HTR-8/SVneo (cell line): ENCODE measurements at places on chromosomes 7 and 10.

DNA sequence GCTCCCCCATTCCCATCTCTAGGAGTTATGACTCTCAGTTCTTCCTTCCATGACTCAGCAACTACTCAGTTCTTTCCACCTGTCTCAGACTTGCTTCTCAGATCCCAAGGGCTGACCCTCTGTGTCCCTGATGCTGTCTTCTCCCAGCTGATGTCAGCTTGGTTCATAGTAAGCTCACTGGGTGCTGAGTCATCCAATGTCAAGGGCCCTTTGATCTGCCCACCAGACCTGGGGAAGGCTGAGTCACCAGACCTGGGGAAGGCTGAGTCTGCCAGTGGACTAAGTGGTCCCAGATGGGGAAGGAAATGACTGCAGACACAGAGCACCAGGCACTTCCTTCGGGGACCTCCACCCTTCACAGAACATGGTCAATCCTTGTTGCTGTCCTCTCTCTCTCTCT lies 76.1 kb upstream of the ZEB1 start:
- peak; percentile 36 for DNase-seq

DNA sequence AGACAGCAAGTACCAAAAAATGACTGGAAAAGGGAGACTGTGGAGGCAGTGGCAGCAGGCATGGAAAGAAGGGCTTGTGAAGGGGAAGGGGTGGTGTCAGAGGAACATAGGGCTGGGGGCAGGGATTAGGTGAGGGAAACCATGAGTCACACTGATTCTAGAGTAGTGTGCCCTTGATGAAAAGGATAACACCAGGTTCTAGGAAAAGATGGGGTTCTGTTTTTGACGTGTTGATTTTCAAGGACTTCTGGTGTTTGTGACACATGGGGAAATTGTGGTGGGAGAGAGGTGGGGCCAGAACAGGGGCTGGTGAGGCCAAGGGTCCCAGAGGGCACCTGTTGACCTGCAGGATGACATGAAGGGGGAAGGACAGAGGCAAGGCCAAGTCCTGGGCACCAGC lies 57.1 kb downstream of the FIGNL1 start:
- DNase-seq, result no peak

- DNase-seq, result no peak
Observed at GRCh38 chr7:31106303-31107105, 54.4 kb downstream of the ADCYAP1R1 start.

DNA sequence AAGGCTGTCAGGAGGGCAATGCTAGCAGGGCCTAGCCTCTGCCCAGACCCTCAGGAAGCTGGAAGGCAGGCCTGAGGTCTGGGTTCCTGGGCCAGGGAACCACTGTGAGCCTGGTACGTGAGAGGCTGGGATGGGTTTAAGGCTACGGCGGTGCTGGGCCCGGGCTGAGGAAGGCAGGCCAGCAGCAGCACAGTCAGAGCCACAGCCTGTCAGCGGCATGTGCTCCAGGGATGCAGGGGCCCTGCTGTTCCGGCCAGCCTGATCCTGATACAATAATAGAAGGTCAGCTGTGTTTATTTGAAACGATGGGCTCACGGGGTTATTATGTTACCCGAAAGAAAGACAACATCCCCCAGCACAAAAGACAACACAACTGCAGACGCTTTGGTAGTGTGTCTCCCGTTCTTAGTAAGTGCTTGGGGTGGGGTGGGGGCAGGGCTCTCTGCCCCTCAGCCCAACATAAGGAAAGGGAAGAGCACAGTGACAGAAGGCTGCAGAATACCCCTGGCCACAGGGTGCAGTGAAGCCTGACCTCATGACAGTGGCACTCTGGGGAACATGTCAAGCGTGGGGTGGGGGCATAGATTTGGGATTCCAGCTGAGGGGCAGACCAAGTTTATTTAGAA lies 95.0 kb downstream of the COL13A1 start:
- no peak for DNase-seq

DNA sequence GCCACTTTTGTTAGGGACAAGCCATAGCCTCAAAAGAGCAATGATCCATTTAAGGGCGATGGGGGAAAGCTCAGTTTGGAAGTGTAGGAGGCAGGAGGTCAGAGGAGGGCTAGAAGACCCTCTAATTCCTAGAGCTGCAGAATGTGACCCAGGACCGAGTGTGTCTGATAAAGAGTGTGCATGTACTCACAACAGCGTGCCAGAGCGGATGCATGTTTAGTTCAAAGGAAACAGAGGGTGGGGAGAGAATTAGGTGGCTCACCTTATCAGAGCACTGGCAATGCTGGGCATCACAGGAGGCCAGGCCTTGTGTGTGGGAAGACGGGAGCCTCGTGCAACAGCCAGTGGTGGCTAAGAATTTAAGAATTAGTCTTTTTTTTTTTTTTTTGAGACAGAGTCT lies 133.9 kb upstream of the COBL start:
- no peak for DNase-seq

DNA sequence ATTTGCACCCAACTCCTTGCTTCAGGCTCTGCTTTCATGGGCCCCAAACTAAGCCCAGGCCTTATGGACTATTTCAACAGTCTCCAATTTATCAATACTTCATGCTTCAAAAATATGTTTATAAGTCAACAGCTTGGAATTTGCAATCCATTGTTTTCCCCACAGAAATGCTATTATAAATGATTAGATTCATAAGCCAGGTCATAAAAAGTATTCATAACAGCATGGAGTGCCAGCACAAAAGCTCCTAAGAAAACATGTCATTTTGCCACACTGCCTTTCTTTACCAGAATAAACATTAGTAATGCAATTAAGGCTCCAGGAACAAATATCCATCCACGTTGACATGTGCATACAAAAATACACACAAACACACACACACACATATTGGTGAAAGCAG lies 30.1 kb downstream of the OSBPL3 start:
- DNase-seq, result no peak

DNA sequence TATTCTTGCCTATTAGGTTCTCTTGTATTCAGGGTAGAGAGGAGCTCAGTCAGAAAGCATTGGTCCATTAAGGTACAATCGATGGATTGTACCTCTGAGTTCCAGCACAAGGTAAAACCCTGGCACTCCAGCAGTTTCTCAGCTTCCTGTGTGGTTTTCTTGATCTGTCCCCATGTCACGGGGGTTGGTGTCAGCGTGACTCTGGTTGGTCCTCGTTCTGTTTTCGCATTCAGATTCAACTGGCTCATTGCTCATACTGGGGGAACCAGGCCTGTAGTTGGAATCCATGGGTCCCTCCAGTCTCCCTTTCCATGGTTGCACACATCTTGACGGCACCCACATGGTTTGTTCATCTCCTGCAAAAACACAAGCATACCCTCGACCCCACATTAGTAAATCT lies 32.7 kb upstream of the RASGEF1A start:
- no peak for DNase-seq

DNA sequence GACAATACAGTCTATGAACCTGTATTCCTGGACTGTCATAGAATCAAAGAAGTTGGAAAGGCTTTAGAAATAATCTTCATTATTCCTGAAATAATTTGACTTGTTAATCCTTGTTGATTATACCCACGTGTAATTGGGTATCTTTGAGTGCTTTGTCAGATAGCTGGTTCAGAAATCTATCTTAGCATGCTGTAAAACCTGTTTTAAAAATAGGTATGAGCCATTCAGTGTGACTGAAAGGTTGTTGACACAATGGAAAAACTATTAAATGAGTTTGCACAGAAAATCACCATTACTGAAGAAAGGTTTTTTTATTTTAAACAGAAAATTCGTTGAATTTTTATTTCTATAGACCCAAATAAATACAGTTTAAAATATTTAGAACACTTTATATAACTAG lies 38.7 kb downstream of the PHTF2 start:
- no peak for DNase-seq

GRCh38 chr7:137331378-137331777 lies 12.2 kb downstream of the PTN start:
- no peak for DNase-seq

DNA sequence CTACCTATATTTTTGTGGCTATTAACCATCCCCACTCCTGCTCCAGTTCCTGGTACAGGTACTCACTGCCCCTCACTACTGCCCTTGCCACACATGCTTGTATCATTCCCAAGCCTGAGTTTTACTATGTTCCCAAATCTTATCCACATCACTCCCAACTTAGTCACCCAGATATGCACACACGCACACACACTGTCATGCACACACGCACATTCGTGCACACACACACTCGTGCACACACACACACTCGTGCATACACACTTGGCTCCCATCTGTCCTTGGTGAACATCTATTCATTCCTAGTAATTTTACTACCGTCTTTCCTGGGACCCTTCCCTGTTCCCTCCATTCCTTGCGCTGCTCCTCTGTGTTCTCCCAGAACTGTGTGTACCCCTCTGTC lies 287.2 kb upstream of the RNF32 start:
- DNase-seq, result no peak

GRCh38 chr7:37251222-37251621 lies 197.4 kb downstream of the ELMO1 start:
- no peak for DNase-seq

- DNase-seq, result no peak
Observed at GRCh38 chr10:86360657-86361056, 5.9 kb downstream of the GRID1 start.

DNA sequence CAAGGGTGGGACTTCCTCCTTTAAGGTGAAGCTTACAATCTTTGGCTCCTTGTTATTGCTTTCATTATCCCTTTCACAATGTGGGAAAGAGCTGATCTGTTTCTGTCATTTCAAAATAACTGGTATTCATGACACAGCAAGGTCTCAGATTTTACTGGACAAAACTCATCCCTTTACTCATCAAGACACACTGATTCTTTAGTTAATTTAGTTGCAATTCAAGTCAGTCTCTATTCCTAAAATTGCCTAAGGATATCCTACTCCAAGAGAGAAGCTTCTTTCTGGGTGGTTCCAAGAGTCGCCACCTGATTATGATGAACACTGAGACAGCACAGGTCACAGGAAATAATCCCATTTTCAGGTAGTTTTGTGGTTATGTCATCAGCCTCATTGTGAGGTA lies 5.8 kb upstream of the PNLIPRP3 start:
- DNase-seq, result no peak

GRCh38 chr7:149707448-149707886 lies 65.9 kb downstream of the ZNF467 start:
- no peak for DNase-seq

GRCh38 chr7:80379034-80379982 lies 132.6 kb downstream of the GNAT3 start:
- peak; percentile 43 for DNase-seq

DNA sequence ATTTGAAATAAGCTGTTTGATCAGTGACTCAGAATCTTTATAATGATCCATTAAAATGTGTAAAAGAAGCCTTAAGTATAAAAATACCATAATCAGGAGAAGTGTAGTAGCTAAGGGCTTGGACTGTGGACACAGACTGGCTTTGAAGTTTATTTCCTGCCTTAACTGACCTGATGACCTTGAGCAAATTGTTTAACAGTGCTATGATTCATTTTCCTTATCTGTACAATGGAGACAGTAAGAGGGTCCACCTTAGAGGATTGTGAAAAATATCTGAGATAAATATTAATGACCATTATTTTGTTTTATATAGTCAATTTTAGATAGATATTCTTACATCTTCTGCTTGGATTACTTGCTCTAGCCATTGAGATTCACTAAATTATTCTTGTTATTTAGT lies 13.3 kb upstream of the RPA3 start:
- DNase-seq, result no peak

- no peak for DNase-seq
Observed at GRCh38 chr10:67127441-67127840, 201.6 kb downstream of the LRRTM3 start.

GRCh38 chr7:128210036-128210347 lies 31.1 kb upstream of the LEP start:
- DNase-seq, result no peak
